Choroid plexus epithelial cell (primary cell): ENCODE measurements at places on chromosomes 12 and 14.

DNA sequence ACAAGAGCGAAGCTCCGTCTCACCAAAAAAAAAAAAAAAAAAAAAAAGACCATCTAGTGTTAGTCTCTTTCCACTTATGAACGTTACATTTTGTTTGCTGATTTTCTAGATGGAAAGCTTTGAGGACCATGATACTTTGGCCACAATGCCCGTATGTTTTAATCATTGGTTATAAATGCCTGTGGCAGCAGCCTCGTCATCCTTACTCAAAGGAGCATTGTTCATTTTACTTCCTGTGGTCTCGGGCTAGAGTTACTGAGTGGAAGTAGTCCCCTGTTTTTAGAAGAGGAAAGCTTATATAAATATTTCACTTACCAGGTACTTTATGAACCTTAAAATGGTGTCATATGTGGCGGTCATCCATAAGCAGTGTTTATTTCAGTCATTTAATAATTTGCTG is 359.9 kb downstream of the AEBP2 start:
- no peak for DNase-seq

DNA sequence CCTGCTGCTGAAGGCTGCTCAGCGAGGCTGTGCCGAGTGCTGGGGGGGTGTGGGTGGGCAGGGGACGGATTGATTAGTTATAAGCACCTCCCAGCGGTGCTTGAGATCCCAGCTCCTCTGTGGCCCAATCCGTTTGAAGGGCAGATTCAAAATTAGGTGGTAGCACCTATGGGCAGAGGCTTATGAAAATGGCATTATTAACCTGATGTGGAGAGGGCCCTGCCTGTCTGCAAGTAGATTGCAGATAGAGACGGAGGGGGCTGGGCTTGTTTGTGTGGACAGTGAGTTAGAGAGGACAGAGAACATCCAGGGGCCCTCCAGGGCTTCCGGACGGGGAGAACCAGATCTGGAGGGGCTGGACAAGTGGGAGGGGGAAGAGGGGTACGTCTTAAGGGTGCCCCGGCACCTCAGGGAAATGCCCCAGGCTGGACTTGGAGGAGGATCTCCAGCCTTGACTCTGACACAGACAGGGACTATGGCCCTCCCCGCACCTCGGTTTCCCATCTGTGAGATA is at the start of gene RTL1:
TSS of gene RTL1 (minus strand) at position 51 of the 514 bp plus-strand sequence. CDS start 18,934 bp downstream, outside the sequence.
- no peak for DNase-seq

- DNase-seq: peak; percentile 35
Observed at GRCh38 chr14:101838476-101838875, 77.0 kb downstream of the PPP2R5C start.

DNA sequence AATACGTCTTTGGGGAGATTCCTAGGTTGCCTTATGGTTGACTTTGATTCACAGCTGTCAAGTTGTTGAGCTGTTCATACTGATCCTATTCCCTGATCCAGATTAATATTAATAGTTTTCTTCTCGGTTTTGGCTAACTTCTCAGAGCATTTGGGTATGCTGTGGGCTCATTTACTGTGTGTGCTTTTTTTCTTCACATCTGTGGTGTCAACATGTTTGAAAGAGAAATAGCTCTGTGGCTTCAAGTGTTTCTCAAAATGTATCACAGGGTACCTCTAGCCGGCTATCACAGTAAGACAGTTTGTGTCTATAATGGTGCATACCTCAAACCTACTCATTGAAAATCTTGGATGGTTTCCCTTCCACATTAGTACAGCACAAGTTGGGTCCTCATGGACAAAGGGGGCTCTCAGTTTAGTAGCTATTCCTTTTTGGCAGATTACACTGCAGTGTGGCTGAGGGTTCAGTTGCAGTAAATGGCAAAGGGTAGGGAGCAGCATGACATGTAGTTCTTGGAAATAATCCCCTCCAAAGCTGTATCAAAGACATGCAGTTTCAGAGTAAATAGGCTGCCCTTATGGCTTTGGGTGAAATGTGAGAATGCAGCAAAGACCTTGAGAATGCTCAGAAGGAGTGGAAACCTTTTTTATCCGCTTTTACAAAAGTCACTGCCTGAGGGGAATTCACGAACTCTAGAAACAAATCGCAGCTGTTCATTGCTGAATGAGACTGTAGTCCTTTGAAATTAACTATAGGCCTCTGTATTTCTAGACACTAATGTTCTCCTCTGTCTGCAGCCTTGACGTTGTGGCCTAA is 102.4 kb upstream of the ATF1 start:
- DNase-seq: peak; percentile 41

GRCh38 chr12:97181571-97182265 is 274.7 kb downstream of the NEDD1 start:
- DNase-seq: no peak

- no peak for DNase-seq
Observed at GRCh38 chr12:132429602-132429945, 60.4 kb upstream of the FBRSL1 start.

DNA sequence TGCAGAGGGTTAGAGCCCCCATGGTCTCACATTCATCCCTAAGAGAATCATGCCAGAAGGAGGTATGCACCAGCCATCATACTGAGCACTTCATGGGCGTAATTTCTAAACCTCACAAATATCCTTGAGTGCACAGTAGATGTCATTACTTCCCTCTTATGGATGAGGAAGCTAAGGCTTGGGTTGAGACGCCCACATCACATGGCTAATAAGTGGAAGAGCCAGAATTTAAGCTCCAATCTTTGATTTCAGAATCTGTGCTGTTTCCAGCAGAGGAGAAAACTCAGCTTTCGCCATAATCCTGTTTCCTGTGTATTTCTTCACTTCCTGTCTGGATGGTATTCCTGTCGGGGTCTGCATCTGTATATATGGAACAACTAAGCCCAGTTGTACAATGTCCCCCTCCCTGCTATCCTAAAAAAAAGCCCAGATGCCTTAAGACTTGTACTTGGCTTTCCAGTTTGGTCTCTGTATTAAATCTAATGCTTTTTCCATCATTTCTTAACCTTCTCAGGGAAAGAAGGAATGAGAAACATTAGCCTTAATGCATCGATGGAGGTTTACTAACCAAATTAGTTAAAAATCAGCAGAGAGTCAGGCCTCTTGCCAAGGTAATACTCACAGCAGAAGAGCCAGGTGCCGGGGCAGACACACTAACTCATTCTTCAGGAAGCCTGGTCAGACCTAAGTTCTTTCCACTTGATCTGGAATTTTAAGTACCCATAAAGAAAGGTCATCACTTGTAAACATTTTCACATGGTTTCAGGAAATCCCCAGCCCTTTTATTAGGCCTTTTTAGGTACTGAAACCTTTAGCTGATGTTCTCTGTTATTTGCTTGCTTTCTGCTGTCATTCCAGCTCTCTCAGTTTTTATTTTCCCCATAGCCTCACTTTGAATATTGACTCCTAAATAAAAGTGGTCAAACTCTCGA is 5.3 kb downstream of the ISCU start:
- DNase-seq: peak; percentile 19

DNA sequence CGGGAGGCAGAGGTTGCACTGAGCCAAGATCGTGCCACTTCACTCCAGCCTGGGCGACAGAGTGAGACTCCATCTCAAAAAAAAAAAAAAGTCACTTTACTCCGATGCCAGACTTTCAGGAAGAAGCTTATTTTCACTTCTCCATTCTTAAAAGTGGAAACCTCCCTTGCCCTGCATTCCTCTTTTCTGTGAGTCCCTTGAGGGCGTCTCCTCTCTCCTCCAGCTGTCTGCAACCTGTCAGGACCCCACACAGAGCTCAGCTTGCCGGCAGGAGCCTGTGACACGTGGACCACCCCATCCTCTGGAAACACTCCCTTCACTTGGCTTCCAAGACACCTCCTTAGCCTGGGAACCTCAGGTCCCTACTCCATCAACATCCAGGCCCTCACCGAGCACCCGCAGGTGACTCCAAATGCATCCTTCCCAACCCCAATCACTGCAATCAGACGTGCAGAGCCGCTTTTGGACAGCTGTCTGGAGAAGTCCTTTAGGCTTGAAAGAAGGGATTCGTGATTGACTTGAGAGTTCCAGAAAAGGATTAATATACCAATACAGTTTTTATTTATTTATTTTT is 34.3 kb downstream of the SLC15A4 start:
- DNase-seq: no peak

DNA sequence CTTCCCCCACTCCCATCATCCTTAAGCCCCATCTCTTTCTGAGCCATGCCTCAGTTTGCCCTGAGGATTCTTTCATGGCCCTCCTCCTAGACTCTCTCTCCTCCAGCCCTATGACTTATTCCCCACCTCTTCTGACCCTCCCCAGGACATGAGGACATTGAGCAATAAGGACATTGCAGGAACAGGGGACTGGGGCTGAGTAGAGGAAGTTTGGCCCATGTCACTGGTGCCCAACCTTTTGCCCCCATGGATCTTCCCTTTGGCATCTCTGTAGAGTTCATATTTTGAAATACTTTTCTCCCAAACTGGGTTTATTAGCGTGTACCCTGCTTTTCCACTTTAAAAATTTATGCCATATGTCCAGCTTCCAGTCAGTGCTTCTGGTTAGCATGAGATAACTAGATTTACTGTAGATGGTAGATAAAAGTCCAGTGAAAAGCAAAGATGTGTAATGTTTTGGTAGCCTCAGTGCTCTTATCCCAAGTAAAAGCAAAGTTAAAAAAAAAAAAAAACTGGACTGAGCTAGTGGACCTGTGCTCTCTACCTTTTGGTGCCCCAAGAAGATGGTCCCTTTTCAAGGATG is 6.1 kb upstream of the LRP1-AS start:
- no peak for DNase-seq

DNA sequence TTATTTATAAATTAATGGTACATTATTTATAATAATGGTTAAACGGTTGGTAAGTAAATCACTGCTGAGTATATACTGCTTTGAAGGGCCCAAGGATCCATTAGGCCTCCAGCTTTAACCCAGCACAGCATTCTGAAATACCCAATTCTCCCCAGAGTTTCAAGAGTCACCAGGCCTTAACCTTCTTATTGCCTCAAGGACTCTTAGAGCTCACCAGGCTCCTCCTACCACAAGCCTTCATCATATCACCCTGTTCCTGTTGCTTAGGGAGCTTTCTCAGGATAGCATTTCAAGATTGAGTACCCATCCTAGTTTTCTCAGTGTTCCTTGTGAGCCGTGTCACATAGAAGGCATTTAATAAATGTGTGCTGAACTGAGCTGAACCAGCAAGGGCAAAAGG is 242.5 kb downstream of the FBXL14 start:
- DNase-seq: peak; percentile 36

DNA sequence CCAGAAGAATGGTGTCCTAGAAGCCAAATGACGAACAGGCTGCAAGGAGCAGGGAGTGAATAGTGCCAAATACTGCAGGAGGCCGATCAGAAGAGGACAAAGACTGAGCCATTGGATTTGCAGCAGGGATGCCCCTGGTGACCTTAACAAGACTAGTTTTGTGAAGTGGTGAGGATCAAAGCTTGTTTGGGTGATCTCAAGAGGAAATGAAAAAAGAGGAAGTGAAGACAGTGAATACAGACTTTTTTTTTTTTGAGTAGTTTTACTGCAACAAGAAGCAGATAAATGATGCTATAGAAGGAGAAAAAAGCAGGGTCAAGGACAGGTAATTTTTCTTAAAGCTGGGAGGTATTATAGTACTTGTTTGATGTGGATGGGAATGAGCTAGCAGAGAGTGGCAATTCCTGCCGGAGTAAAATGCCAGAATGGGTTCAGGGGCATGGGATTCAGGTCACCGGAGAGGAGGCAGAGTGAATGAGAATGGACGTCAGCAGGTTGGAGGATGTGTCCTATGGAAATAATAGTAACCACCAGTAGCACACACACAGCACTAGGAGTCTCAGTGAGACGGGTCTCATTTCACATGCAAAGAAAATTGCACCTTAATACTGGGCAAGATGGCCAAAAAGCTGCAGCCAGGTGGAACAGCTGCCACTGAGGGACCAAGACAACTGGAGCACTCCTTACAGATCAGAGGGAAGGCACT is 345.8 kb upstream of the CCDC196 start:
- DNase-seq: no peak

- no peak for DNase-seq
Observed at GRCh38 chr12:122884860-122885259, 11.1 kb downstream of the VPS37B start.

- DNase-seq: no peak
Observed at GRCh38 chr12:122790393-122791075, 16.2 kb downstream of the CCDC62 start.

DNA sequence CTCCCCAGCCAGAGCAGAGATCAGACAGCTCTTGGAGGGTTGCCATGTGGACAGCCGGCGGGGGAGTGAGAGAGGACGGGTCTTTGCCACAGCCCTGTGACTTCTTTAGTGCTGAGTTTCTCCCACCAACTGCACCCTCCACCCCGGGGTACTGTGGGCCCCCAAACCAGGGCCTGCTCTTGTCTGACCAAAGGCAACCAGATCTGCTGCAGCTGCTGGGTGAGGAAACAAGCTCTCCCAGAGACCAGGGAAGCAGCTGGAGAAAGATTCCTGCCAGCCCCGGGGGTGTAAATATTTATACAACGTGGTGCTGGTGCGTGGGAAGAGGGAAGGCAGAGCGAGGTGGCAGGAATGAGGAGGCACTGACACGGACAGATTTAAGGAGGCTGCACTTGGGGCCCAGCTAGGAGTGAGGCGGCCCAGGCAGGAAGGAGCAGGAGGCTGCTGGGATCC is 14.3 kb upstream of the ZFP36L1 start:
- peak; percentile 88 for DNase-seq

GRCh38 chr12:122244565-122245371 is 18.9 kb upstream of the DIABLO start:
- no peak for DNase-seq

- DNase-seq: peak; percentile 61
Observed at GRCh38 chr12:63949902-63950301, 105.4 kb downstream of the SRGAP1 start.

DNA sequence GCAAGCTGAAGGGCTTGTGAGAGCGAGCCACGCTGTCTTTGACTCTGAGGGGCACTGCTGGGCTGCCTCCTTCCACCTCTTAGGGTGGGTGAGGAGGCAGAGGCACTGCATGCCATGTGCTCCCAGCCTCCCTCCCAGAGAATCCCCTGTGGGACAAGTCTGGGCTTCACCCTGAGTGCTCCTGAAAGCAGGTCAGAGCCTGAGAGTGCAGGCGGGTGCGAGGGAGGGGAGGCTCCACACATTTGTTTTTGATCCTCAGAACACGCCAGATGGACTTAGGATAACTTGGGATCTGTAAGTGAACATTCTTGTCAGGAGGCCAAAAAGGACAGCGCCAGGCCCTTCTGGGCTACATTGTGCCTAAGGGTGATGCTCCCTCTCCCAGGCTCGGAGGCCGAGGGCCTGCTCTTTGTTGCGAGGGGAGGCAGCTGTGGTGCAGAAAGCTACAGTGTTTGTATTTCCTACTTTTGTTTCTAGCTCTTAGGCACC is 155.4 kb downstream of the TMX1 start:
- peak; percentile 80 for DNase-seq

DNA sequence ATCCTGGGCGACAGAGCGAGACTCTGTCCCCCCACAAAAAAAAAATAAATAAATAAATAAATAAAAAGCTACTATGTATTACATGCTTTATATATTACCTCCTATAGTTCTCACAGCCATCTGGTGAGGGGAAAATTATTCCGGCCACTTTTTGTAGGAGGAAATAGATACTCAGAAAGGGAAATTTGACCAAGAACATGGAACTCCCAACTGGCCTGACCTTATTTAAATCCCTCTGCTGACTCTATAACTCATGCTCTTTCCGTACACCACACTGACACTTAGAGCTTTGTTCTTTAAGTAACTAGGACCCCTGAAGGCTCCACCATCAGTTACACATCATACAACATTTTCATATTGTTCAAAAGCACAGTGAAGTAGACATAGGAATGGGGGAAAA is 2.2 kb upstream of the MMP19 start:
- no peak for DNase-seq

GRCh38 chr14:64634558-64634957 is 69.7 kb upstream of the PLEKHG3 start:
- DNase-seq: no peak
